PC-9 (cell line): ENCODE measurements at places on chromosomes 2 and 18. TPM values are rescaled to one million over a fixed set of nuclear protein-coding genes. Genes with fewer than 3 reads are reported as not detected.

GRCh38 chr2:103132536-103133217 is 370.8 kb downstream of the TMEM182 start:
- DNase-seq = no peak

DNA sequence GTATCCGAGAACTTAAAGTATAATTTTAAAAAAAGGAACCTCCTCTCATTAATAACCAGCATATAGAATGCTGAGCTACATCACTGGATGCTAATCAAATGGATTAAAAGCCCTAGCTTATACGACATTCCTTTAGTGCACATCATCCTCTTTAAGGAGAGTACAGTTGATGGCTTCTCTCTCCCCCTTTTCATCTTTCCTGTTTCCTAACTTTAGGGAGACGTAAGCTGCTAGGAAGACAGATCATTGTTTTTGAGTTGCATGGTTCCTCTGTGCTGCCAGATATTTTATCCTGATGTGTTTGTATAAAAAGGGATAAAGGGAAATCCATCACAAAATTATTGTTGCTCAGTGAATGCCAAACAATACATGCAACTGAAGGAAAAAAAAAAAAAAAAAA is 94.2 kb downstream of the SLC8A1 start:
- DNase-seq = no peak

The BUB1 gene
- 45.7 and 74.6 TPM in 2 replicates for total RNA-seq

GRCh38 chr2:66189553-66189952 is 245.4 kb upstream of the MEIS1 start:
- no peak for DNase-seq

The C2orf66 gene
- total RNA-seq = 0.22 TPM in 1 of 2 replicates, not detected in the other

- no peak for DNase-seq
These were observed 8.3 kb downstream of the MAT2A start for GRCh38 chr2:85547089-85547858.

GRCh38 chr2:50833036-50833435 is 198.9 kb downstream of the NRXN1 start:
- DNase-seq = no peak

The MYO5B gene
- total RNA-seq = 23.3 and 25.4 TPM in 2 replicates

DNA sequence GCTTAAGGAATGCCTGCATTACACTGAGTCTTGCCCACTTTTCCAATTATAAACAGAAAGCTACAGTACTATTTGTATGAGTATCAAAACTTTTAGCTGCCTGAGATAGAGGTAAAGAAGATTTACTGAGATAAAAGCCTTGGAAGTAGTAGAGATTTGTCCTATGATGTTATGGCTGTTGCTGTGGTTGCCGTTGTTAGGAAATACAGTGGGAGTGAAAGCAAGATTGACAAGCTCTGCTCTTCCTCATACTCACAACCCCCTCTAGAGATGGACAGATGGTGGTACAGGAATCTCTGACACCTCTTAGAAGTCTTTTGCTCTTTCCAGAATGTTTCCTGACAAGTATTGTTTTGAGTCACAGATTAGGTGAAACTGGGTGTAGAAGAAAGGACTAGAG is 242.5 kb downstream of the RPIA start:
- DNase-seq = no peak

GRCh38 chr2:199509403-199509802 is 51.7 kb upstream of the SATB2 start:
- DNase-seq = no peak

- no peak for DNase-seq
These were observed 112.5 kb downstream of the VIT start for GRCh38 chr2:36809069-36809445.

The MLPH gene
- total RNA-seq = 237 and 283 TPM in 2 replicates

- DNase-seq = no peak
These were observed 96.4 kb upstream of the FOSL2 start for GRCh38 chr2:28296243-28296642.

The PSTPIP2 gene
- total RNA-seq = not detected in 2 replicates

- peak; percentile 100 for DNase-seq
These were observed 34.5 kb upstream of the RAB31 start for GRCh38 chr18:9673296-9674251.

The SKA1 gene
- total RNA-seq = 14.7 and 18.3 TPM in 2 replicates

DNA sequence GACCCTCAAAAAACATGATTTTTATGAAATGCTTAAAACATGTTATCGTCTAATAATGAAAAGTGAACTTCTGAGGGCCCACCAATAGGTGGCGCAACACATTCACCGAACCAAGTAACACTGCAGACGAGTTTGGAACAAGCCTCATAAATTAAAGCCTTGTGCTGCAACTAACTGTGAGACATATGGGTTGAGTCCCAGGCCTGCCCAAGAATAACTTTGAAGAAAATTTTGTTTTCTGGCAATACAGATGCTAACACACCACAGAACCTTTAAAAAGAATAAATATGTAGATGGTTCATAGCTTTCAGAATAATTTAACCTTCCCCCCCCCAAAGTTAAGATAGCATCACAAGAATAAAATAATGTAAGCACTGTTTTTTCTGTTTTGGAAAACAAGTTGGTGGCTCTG is 285.9 kb downstream of the RNF144A start:
- DNase-seq = peak; percentile 8

DNA sequence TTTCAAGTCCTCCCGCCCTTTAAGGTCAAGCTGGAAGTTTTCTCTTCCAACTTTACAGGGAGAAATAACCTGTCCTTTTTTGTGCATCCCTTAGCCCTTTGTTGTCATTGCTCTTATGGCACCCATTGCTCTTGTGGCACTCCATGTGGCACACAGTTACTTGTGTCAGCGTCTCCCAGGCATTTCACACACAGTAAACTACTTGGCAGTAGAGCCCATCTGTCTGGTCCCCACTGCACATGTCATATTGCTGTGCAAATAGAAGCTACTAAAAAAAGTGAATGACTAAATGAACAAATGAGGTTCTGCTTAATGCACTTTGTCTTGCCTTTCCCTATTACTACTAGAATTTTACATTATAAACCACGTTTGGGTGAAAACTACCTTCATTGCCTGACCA is 149.3 kb downstream of the EML6 start:
- DNase-seq = no peak

The MDH1B gene
- total RNA-seq = 2.7 and 4.1 TPM in 2 replicates

DNA sequence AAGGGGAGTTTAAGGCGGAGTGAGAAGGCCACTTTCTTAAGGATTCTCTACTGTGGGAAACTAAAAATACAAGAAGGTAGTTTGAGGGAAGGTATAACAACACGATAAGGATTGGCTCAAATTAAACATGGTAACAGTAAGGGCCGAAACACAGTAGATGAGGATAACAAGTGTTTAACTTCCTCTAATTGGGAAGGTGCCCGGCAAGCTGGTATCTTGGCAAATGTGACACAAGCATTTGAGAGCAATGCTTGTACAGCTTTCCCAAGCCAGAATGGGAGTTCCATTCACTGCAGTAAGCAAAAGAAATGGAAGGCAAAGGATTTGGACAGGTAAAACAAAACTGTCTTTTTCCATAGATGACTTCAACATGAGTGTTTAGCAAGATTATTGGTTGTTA is 19.8 kb downstream of the USP40 start:
- no peak for DNase-seq

- no peak for DNase-seq
These were observed 72.4 kb upstream of the NPAS2 start for GRCh38 chr2:100747551-100747950.

- no peak for DNase-seq
These were observed 96.7 kb downstream of the GALR1 start for GRCh38 chr18:77346208-77346810.

The NOSTRIN gene
- total RNA-seq = 0.48 and 0.68 TPM in 2 replicates

GRCh38 chr2:175356901-175357300 is 175.4 kb upstream of the ATP5MC3 start:
- DNase-seq = no peak

- no peak for DNase-seq
These were observed 6.4 kb downstream of the BAZ2B start for GRCh38 chr2:159609811-159610549.

The SKOR2 gene
- total RNA-seq = not detected in 2 replicates

DNA sequence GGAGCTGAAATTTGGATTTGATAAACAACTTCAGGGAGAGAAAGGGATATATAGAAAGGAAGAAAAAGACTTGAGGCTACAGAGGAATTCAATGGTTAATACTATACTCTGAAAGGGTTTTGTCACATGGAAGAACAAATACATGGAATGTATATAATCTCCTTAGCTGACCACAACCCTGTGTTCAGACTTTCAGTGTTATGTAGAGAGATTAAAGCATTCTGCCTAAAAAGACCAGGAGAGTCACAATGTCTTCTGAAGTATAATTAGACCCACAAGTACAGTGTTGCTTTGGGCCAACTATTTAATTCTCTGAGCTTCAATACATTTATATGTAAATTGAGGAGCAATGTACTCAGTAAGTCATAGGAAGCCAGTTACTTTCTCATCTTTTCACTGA is 123.8 kb upstream of the FSHR start:
- no peak for DNase-seq

- DNase-seq = no peak
These were observed 27.0 kb downstream of the NFATC1 start for GRCh38 chr18:79422783-79423165.

DNA sequence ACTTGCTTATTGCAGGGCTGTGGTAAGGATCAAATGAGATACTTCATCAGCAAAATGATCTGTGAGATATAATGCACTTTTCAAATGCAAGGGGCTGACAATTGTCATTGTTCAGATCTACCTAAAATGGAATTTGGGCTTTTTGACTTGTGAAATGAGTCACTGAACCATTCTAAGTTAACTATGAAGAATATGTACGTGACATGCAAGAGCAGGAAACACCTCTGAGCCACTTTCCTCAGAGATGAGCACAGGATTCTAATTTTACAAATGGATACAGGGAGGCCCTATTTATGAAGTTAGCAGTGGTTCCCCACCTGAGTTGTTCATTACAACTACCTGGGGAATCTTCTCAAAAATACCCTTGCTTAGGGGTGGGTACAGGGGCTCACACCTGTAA is 26.7 kb downstream of the CTLA4 start:
- no peak for DNase-seq

- DNase-seq = no peak
These were observed 12.5 kb downstream of the TACR1 start for GRCh38 chr2:75186821-75187220.

The ACADL gene
- total RNA-seq = 0.20 and 0.24 TPM in 2 replicates

The PPM1B gene
- 42.3 and 45.0 TPM in 2 replicates for total RNA-seq

DNA sequence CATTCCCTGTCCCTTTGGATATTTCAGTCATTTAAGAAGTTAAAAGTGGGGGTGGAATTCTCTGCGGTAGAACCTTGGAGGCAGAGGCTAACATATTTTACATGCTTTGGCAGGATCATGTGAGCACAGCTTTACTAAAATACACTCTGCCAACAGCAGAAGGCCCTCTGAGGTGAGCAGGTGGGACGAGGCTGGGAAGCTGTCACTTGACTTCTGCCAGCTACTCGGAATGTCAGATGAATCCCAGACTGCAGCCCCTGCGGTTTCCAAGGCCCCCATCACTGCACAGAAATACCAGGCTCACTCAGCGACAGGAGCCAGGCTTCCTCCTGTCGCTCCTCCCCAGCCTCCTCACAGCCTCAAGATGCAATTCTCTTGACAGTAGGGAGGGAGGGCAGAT is 220.9 kb upstream of the REV1 start:
- DNase-seq = no peak

- peak; percentile 26 for DNase-seq
These were observed 31.9 kb downstream of the MYO7B start for GRCh38 chr2:127567351-127567854.

GRCh38 chr2:50769406-50770181 is 262.3 kb downstream of the NRXN1 start:
- DNase-seq = no peak

The RGPD3 gene
- 0.09 TPM in 1 of 2 replicates, not detected in the other for total RNA-seq

GRCh38 chr2:185456517-185456916 is 282.1 kb upstream of the FSIP2 start:
- no peak for DNase-seq

The TMEM17 gene
- total RNA-seq = 7.6 and 11.0 TPM in 2 replicates

DNA sequence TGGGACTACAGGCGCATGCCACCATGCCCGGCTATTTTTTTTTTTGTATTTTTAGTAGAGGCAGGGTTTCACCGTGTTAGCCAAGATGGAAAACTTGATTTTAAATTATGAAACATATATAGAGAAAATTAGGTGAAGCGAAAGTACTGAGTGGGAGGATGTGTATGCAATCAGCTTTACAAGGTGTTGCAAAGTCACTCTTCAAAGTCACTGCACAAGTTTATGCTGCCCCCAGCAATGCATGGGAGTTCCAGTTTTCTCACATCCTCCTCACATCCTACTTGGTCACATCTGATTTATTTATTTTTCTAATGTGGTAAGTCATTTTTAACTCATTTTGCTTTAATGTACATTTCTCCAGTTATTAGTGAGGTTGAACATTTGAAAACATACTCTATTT is 49.2 kb upstream of the CHN1 start:
- DNase-seq = no peak

- DNase-seq = no peak
These were observed 28.3 kb downstream of the FHOD3 start for GRCh38 chr18:36325846-36326245.

- no peak for DNase-seq
These were observed 234.5 kb downstream of the METTL4 start for GRCh38 chr18:2336690-2337392.

DNA sequence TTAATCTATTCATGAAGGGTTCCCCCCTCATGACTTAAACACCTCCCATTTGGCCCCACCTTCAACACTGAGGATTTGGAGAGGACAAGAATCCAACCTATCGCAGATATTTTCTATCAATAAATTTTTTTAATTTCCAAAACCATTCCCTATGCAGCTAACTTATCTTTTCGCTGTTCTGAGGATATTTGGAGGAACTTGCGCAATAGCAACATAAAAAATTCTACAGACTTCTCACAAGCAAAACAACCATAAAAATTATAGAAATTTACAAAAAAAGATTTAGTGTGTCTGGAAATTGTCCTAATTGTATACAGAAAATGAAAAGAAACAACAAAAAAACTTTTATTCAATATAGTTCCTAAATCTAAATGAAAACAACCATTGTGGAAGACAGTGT is 1472.7 kb upstream of the ZEB2 start:
- no peak for DNase-seq

The GAREM2 gene
- 0.96 and 1.7 TPM in 2 replicates for total RNA-seq

- no peak for DNase-seq
These were observed 176.9 kb downstream of the PARD3B start for GRCh38 chr2:204722207-204722606.

DNA sequence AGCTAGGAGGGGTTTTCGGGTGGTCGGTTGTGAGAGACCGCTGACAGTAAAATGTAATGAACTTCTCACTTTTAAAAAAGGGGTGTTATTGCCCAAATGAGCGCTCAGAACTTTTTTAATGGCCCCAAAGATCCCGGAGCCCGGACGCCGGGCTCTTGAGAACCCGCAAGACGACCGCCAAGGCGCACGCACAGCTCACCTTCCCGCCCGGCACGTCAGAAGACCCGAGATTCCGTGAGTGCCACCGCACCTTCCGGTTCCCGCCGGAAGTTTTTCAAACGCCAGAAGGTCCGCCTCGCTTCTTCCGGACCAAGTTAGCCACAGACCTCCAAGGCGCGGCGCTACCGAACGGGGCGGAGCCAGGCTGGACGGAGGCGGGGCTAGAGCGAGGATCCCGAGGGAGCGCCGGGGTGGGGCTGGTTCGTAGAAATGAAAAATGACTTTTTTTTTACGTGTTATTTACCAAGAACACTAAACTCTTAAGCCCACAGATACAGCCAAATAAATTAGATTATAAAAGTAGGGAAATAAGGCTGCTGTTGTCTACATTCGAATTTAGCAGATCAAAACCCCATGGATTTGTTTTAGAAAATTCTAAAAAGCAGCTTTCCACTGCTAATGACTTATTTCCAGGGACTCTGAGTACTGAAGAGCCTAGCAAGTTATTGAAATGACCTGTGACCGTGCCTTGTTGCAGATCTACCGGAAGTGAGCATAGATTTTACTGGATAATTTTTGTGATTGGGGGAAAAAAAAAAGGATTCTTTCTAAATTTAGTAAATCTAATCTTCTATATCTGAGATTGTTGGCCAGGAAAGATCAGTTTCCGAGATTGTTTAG is at the start of gene SRBD1:
Gene SRBD1, minus strand, starts transcription at position 248 of the 840 bp plus-strand sequence. CDS start 5,826 bp downstream, outside the sequence.
- DNase-seq = peak; percentile 96
